A549 treated with CpdA at 1 μM for 4 hours (cell line): ENCODE measurements at places on chromosomes 2 and 18. TPM values are rescaled to one million over a fixed set of nuclear protein-coding genes. Genes with fewer than 3 reads are reported as not detected.

Gene CROCC2
- total RNA-seq: not detected in 5 replicates

Gene SKOR2
- not detected in 5 replicates for total RNA-seq

Gene UGT1A9
- total RNA-seq: 4.0 to 6.7 TPM (median 4.7 TPM) in 5 replicates

Gene OSR1
- 4.6 to 9.8 TPM (median 5.4 TPM) in 5 replicates for total RNA-seq

Gene HNMT
- 0.38 to 1.8 TPM (median 0.68 TPM) in 5 replicates for total RNA-seq

Gene ERICH2
- total RNA-seq: not detected in 5 replicates

Gene COBLL1
- 4.1 to 7.2 TPM (median 4.1 TPM) in 5 replicates for total RNA-seq

Gene PTPRN
- total RNA-seq: 0.86 to 2.1 TPM (median 0.92 TPM) in 5 replicates

Gene BCL2
- total RNA-seq: 0.52 to 0.73 TPM (median 0.58 TPM) in 5 replicates

Gene FSIP2
- total RNA-seq: not detected in 5 replicates

Gene ETAA1
- 8.4 to 11.2 TPM (median 9.2 TPM) in 5 replicates for total RNA-seq
